ENCODE measurements at places on chromosomes 3 and 15. TPM values are rescaled to one million over a fixed set of nuclear protein-coding genes. Genes with fewer than 3 reads are reported as not detected.

PPM1L gene
- 34.3 TPM for total RNA-seq

- peaks cover 6% of the 10 kb centered on the region for H3K4me1 ChIP-seq
- peak; percentile 41 for DNase-seq
- H3K27ac ChIP-seq = no peak overlapping the region
- H3K36me3 ChIP-seq = peaks cover 2% of the 10 kb centered on the region
- H3K27me3 ChIP-seq = no peaks in the 10 kb centered on the region
- H3K4me3 ChIP-seq = no peak overlapping the region
Measured at GRCh38 chr15:82108489-82109078, 62.8 kb upstream of the MEX3B start.

GRCh38 chr15:59591356-59591755 is 20.2 kb upstream of the GCNT3 start:
- H3K4me3 ChIP-seq = no peak overlapping the region
- H3K27ac ChIP-seq = no peak overlapping the region
- no peaks in the 10 kb centered on the region for H3K27me3 ChIP-seq

PLSCR2 gene
- not detected for total RNA-seq

ERC2 gene
- 12.2 TPM for total RNA-seq

DNA sequence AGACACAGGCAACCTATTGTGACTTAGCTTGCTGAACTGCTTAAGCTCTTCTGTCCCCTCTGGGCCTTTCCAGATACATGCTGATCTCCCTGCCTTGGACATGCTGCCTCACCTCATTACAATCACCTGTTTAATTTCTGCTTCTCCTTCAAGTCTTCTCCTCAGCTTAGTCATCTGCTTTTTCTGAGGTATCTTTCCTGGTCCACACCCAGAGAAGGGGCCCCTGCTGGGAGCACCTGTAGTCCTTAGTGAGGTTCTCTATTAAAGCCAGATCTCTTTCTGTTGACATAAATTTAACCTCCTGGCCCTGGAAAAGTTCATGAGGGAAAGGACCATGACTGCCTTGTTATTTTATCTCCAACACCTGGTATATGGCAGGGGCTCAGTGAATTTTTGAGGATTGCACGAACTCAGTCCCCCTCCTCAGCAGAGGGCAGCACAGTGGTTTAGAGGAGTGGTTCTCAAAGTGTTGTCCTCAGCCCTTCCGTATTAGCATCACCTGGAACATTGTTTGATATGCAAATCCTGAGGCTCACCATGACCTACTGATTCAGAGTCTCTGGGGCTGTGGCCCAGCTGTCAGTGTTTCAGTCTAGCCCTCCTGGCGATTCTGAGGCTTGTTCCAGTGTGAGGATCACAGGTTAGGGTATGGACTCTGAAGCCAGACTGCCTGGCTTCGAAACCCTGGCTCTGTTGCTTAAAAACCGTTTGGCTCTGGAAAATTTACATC is 12.7 kb downstream of the COL6A6 start:
- H3K4me1 ChIP-seq = no peaks in the 10 kb centered on the region

- H3K27ac ChIP-seq = no peak overlapping the region
- no peak for DNase-seq
- no peaks in the 10 kb centered on the region for H3K4me1 ChIP-seq
Measured at GRCh38 chr15:99682455-99682854, 50.8 kb downstream of the LYSMD4 start.

FRMD4B gene
- 18.5 TPM for total RNA-seq

GRCh38 chr15:48925714-48926223 is 38.0 kb downstream of the SHC4 start:
- no peak overlapping the region for H3K4me3 ChIP-seq
- H3K4me1 ChIP-seq = peaks cover 6% of the 10 kb centered on the region
- no peak for DNase-seq
- peak overlapping the region; percentile 0 for H3K27ac ChIP-seq
- H3K27me3 ChIP-seq = no peaks in the 10 kb centered on the region
- peaks cover 7% of the 10 kb centered on the region for H3K36me3 ChIP-seq

CEMIP gene
- total RNA-seq = 0.33 TPM

HYAL1 gene
- total RNA-seq = 2.5 TPM

- peaks cover 7% of the 10 kb centered on the region for H3K27me3 ChIP-seq
- no peaks in the 10 kb centered on the region for H3K36me3 ChIP-seq
- H3K4me1 ChIP-seq = no peaks in the 10 kb centered on the region
- no peak overlapping the region for H3K4me3 ChIP-seq
- DNase-seq = no peak
Measured at GRCh38 chr15:69601711-69602504, 149.3 kb downstream of the RPLP1 start.

DNA sequence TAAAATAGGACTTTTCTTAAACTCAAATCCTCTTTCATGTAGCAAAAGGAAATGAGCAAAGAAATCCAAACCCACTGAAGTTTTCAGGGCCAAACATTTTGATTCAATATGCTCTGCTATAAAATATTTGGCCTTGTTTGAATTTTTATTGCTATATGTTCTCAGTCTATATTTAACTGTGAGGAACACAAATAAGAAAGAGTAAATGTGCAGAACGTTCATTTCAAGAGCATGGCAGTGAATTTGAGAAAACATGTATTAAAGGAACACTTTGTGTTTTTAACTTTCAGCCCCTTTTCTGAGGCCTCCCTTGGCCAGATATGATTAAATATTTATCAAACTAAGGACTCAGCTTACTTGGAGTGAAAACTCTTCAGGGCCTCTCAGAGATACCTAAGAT is 124.7 kb upstream of the CCNL1 start:
- H3K4me3 ChIP-seq = no peak overlapping the region
- H3K27ac ChIP-seq = no peak overlapping the region
- H3K27me3 ChIP-seq = no peaks in the 10 kb centered on the region
- no peak for DNase-seq

GRCh38 chr3:57910990-57911389 is 97.2 kb upstream of the FLNB start:
- no peak overlapping the region for H3K4me3 ChIP-seq
- peaks cover 6% of the 10 kb centered on the region for H3K36me3 ChIP-seq
- no peak overlapping the region for H3K27ac ChIP-seq
- no peaks in the 10 kb centered on the region for H3K27me3 ChIP-seq
